Effector memory CD8-positive, alpha-beta T cell (primary cell): ENCODE measurements at places on chromosomes 7 and 10.

- peak; percentile 3 for DNase-seq
- peak overlapping the region; percentile 97 for H3K27ac ChIP-seq
- H3K4me1 ChIP-seq = peaks cover 38% of the 10 kb centered on the region
- H3K36me3 ChIP-seq = peaks cover 48% of the 10 kb centered on the region
- H3K4me3 ChIP-seq = peak overlapping the region; percentile 96
These were observed 1.2 kb downstream of the FOXK1 start for GRCh38 chr7:4683043-4683883.

DNA sequence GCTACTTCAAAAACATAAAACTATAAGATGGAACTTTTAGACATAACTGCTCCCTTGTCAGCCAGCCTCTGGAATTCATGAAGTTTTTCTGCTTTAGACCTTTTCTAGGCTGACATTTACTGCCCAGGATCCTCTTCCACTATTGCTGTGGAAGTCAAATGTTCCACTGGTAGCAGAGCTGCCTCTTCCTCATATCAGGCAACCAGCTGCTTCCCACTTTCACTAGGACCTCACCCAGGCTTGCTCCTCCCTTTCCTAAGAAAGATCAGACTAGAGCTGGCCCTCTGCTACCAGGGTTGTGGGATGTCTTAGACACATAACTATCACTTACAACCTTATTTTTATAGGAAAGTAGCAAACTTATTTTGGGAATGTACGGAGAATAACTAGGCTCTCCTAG lies 121.5 kb downstream of the CTTNBP2 start:
- H3K4me1 ChIP-seq = no peaks in the 10 kb centered on the region
- no peaks in the 10 kb centered on the region for H3K36me3 ChIP-seq
- no peak for DNase-seq
- H3K27ac ChIP-seq = no peak overlapping the region

DNA sequence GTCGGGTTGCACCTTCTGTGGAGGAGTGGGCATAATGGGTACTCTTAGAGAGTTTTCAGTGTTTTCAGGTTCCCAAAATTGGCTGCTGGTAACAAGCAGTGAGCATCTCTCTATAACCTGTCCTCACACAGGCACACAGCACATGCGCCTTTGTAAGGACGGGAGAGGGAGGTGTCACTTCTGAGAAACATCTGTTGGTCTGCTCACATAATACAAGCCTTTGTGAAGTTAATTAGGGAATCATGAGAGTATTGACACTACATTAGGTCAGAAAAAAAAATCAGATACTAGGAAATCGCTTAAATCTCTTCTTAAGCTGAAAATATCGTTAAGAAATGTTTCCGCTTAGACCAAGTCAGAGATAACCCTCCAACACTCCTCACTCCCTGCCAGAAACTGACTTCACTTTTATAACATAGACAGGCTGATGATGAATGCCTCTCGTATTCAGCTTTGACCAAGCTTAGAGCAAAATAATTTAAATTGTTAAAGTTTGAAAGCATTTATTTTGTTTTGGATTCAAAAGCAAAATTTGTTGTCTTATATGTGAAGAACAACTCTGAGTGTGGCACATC lies 769.7 kb downstream of the TNS3 start:
- no peak for DNase-seq
- H3K4me1 ChIP-seq = no peaks in the 10 kb centered on the region
- no peaks in the 10 kb centered on the region for H3K27me3 ChIP-seq
- H3K4me3 ChIP-seq = no peak overlapping the region

DNA sequence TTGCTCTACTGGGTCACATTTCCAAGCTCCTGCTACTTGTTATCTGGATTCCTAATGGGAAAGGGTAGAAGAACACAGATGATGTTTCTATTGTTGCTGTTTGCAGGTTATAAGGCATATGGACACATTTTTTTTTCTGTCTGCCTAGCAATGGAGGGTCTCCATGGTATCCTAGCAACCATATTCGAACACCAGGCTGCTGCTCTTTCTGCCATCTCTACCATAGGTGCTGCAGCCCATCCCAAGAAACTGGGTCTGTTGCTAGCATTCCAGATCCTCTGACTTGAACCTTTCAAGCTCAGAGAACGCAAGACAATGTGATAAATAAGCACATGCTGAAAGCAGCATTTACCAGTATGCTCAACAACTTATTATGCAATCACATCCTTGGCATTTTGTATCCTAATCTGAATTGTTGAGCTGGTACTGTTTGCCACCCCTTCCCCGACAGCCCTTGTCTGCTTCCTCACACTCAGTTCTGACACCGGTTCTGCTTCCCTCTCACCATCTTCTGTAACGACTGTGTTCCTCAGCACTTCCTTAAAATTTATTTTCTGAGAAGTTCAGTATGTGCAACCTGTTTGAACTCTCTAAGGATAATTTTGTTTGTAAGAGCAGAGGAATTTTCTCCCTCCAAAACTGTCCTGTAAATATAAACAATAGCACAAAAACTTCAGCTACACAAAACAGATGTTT lies 6.2 kb downstream of the PRKG1 start:
- H3K36me3 ChIP-seq = peaks cover 4% of the 10 kb centered on the region
- no peak overlapping the region for H3K27ac ChIP-seq
- no peak overlapping the region for H3K4me3 ChIP-seq
- no peaks in the 10 kb centered on the region for H3K4me1 ChIP-seq

- H3K4me3 ChIP-seq = no peak overlapping the region
- DNase-seq = no peak
- H3K27ac ChIP-seq = no peak overlapping the region
These were observed 23.9 kb upstream of the LEP start for GRCh38 chr7:128217030-128217805.

DNA sequence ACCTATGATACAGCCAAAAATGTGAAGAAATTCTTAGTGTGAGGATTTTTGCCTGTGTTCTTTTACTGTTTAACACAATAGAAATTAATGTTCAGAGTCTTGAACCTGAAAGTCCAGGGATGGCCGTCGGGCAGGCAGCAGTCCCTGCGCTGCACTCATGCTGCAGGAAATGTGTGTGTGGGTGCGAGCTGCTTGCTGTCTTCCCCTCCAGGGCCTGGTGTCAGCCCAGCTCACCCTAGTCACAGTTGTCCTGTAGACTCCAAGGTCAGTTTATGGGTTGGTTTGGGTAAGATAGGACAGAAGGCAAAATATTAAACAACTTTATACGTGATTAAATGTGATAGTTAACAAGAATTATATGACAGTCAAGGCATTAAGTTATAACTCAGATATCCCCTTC lies 78.7 kb downstream of the DYNC2I1 start:
- H3K27me3 ChIP-seq = no peaks in the 10 kb centered on the region
- no peak overlapping the region for H3K27ac ChIP-seq
- no peak overlapping the region for H3K4me3 ChIP-seq

DNA sequence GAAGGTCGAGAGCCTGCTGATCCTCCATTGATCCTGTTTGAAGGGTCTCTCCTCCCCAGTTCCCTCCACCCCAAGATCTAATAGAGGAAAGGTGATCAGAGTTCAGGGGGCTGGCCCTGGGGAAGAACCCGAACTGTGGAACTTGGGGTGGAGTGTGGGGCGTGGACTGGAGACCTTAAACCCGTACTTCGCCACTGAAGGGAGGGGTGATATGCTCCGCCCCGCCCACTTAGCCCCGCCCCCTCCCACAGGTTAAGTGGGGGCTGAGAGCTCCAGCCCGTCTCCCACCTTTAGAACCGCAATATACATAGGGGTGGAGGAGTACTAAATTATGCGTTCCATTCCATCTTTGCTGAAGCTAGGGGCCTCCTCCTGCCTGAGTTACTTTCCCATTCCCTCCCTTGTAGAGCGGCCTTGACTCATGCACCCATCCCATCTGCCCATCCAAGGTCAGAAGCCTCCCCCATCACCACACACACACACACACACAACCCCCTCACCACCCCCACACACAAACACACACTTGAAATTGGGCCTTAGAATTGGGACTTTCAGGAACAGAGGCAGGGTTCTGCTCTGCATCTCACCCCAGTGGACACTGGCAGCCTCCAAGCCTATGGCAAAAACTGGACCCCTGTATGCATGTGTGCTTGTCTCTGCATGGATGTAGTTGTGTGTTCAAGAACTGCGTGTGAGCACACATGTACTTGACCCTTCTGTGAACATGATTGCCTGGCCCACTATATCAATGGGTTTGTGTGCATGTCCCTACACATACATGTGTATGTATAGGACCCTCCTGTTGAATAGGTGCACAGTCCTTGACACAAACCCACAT lies 991 bp downstream of the SEMA4G start:
- H3K27me3 ChIP-seq = no peaks in the 10 kb centered on the region
- peaks cover 18% of the 10 kb centered on the region for H3K4me1 ChIP-seq
- H3K4me3 ChIP-seq = peak overlapping the region; percentile 68
- H3K27ac ChIP-seq = peak overlapping the region; percentile 83

GRCh38 chr10:113991091-113991860 lies 52.4 kb upstream of the ADRB1 start:
- H3K27me3 ChIP-seq = peaks cover 56% of the 10 kb centered on the region
- no peak overlapping the region for H3K4me3 ChIP-seq
- no peak for DNase-seq
- no peaks in the 10 kb centered on the region for H3K36me3 ChIP-seq

DNA sequence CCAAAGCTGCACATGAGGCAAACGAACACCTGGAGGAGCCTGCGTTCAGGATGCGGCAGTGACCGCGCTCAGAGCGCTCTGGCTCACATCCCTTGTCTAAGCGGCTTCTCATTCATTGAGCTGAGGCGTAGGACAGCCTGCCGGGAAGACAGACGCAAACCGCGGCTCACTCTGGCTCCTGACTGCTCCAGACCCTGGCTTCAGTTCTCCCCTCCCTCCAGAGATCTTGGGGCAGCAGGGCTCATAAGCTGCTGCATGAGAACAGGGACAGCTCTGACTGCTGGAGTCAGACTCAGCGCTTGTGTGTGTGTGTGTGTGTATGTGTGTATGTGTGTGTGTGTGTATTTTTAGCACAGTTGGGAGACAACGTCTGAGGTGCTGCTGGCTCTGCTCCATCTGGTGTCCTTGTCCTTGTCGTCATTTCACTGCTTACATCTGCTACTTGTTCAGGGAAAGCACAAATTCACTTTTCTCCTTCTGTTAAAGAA lies 15.8 kb upstream of the LYZL2 start:
- no peaks in the 10 kb centered on the region for H3K4me1 ChIP-seq
- DNase-seq = no peak
- H3K36me3 ChIP-seq = peaks cover 3% of the 10 kb centered on the region
- H3K27me3 ChIP-seq = peaks cover 65% of the 10 kb centered on the region

DNA sequence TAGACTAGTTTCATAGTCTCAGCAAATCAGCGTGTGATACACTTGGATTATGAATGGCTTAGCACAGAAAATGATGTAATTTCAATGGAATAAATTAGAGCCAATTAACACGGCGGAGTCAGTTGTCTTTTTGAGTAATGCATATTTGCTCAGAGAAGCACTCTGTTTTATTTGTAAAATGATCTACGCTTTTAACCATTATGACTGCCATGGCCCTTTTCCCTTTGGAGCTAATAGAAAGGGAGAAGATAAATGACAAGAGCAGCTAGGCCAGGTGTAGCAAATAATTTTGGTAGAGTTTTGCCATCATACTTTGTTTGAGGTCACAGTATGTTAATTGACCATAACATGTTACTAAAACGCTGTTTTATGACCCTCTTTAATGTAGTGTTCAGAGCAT lies 86.8 kb downstream of the GPR158 start:
- no peak for DNase-seq
- H3K4me1 ChIP-seq = no peaks in the 10 kb centered on the region
- H3K36me3 ChIP-seq = no peaks in the 10 kb centered on the region
- no peak overlapping the region for H3K27ac ChIP-seq
- no peaks in the 10 kb centered on the region for H3K27me3 ChIP-seq

GRCh38 chr10:119087271-119087882 lies 6.8 kb upstream of the EIF3A start:
- H3K4me3 ChIP-seq = no peak overlapping the region
- H3K36me3 ChIP-seq = no peaks in the 10 kb centered on the region
- H3K27me3 ChIP-seq = no peaks in the 10 kb centered on the region
- DNase-seq = no peak
- H3K27ac ChIP-seq = no peak overlapping the region

DNA sequence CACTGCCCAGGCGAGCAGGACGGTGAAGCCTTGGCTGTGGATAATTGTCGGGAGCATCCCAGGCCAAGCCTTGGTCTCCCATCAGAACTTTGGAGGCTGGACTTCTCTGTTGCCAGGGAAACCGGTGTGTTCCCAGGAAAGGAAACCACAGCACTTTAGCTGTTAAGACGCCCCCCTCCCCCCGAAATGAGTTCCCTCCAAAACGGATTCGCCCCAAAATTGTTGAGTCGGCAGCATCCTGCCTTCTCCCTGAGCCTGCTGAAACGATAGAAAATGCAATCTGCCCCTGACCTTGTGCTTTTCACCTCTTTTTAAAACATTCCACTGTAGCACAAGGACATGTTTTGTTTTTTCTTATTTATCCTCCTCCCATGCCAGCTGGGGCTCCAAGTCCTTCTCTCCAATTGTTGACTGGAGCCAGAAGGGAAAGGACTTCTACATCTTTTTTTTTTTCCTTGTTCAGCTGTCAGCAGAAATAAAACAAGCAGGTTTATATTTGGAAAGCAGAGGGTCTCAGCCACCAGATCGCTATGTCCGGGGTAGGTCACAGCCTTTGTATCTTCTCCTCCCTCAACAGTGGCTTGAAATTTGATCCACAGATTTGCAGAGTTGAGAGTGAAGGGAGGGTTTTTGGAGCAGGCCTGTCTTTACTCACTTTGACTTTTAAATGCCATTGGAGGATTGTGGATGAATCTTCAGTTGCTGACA lies 116.5 kb downstream of the ZMIZ1 start:
- peaks cover 3% of the 10 kb centered on the region for H3K36me3 ChIP-seq
- H3K27ac ChIP-seq = no peak overlapping the region
- H3K27me3 ChIP-seq = no peaks in the 10 kb centered on the region
- H3K4me1 ChIP-seq = no peaks in the 10 kb centered on the region
- no peak for DNase-seq

DNA sequence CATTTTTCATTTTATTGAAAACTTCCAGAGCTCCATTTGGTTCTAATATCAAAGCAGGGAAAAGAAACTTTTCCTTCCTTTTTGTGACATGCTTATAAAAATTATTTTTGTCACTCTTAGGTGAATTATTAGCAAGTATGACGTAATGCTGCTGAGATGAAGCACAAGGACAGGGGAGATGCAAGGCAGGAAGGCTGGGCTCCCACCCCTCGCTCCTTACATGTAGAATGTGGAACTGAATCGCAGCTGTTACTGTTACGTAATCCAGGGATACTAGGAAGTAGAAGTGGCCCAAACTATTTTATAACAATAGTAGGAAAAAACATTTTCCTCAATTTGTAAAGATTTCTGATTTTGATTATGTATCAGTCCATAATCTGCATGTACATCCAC lies 17.1 kb upstream of the GTPBP4 start:
- no peak overlapping the region for H3K27ac ChIP-seq
- peaks cover 4% of the 10 kb centered on the region for H3K36me3 ChIP-seq
- H3K4me1 ChIP-seq = no peaks in the 10 kb centered on the region
- H3K27me3 ChIP-seq = peaks cover 27% of the 10 kb centered on the region
- no peak overlapping the region for H3K4me3 ChIP-seq
- DNase-seq = no peak

- no peaks in the 10 kb centered on the region for H3K27me3 ChIP-seq
- H3K27ac ChIP-seq = no peak overlapping the region
- H3K36me3 ChIP-seq = no peaks in the 10 kb centered on the region
- no peak for DNase-seq
- H3K4me3 ChIP-seq = no peak overlapping the region
These were observed 31.8 kb downstream of the GPRIN2 start for GRCh38 chr10:46524472-46525176.
